Islet precursor cell (in vitro differentiated cells): ENCODE measurements at places on chromosomes 5 and 9.

- peak; percentile 50 for DNase-seq
Observed at GRCh38 chr5:139738193-139739149, 57.1 kb upstream of the PSD2 start.

- no peak for DNase-seq
Observed at GRCh38 chr5:157528036-157528632, 47.4 kb downstream of the ADAM19 start.

DNA sequence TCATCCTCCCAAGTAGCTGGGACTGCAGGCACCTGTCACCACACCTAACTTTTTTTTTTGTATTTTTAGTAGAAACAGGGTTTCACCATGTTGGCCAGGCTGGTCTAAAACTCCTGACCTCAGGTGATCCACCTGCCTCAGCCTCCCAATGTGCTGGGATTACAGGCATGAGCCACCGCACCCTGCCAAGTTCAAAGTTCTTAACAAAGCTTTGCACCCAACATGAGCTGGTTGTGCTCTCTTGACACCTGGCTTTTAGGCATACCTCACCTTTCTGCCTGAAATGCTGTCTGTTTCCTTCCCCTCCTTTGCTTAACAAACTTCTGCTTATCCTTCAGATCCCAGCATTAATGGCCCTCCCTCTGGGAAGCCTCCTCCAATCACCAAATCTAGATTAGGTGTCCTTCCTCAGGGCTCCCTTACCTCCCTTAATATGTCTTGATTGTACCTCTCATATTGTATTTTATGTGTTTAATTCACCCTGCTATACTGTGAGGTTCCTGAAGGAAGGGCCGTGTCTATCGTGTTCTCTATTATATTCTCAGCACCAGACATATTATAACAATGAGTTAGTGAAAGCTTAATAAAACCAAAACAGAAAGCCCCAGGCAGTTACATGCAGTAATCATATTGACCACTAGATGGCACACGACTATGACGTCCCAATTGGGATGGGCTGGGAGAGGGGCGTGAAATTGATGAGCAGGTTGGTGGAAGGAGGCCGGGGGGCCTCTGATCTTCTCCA is 62.9 kb upstream of the PPARGC1B start:
- no peak for DNase-seq

DNA sequence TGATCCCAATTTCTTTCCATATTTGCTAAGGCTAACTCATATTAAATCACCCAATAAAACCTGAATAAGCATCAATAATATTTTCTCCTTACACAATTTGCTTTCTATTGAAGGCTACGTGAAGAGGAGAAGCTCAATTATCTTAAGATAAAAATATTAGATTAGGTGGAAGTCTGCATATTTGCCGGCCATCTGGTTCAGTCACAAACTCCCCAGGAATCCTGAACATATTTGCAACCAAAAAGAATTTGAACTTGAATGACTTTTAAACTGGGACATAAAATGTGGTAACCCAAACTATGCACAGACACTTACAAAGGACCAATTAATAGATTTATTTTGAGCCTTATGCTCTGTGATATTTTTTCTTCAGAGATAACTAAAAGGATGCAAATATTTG is 92.3 kb downstream of the HAPLN1 start:
- DNase-seq = no peak
